CD4-positive, alpha-beta T cell treated with Interleukin-17A for 1 hour (primary cell): ENCODE measurements at places on chromosomes 7 and 10.

- DNase-seq: no peak
Measured at GRCh38 chr10:44965104-44965503, 5.5 kb downstream of the RASSF4 start.

DNA sequence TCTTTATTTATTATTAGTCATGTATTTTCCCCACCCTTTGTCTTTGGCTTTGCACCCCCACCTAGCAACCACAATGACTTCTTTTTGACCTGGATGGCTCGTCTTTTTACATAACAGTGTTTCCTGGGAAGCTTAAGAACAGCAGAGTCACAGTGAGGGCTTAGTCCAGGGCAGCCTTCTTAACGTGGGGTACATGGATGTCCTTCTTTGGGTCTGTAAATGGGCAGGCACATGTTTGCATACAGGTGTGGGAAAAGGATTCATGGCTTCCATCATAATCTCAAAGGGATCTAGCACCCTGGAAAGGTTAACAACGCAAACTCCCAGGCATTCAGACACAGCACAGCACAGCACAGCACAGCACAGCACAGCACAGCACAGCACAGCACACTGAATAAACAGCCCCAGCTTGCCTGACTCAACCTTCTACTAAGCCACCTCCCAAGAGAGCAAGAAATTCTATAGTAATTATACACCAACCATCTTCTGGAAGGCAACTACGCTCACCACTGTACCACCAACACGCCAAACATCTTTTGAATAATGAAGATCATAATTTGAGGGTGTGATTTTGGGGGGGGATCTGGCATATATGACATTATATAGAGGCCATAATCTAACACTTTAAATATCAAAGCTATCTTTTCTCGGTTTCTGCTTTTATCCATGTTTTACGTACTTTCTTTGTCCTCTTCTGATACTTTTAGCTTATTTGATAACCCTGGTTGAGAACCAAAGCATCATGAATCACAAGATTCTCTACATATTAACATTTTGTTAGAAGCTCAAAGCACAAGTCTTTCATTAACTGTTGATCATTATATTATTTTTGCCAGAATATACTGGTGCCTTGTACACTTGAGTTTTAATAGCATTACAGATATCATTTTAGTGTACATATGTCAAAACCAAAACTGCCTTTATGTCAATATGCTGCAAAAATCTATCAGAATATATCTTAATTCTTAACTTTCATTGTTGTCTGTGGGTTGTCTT is 177.2 kb upstream of the KLF14 start:
- no peak for DNase-seq

- no peak for DNase-seq
Measured at GRCh38 chr10:122468926-122469781, 7.8 kb downstream of the HTRA1 start.

GRCh38 chr10:95295031-95295755 is 4.4 kb upstream of the PDLIM1 start:
- peak; percentile 44 for DNase-seq

DNA sequence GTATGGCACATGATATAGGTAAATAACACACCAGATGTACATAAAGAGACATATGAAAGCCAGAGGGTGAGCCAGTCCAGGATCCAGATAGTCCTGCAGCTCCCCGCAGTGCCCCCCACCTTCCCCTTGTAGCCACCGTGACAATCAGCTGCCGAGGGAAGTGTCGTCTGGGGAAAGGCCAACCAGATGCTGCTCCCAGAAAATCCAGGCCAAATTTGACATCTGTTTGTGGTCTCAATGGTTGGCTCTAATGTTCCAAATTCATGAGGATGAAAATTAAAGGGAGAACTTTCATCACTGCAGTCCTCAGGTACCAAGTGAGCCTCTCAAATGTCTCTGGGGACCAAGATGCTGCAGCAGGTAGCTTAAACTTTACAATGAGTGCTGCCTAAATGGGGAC is 210.3 kb downstream of the PTEN start:
- no peak for DNase-seq
